SK-N-DZ (cell line): ENCODE measurements at places on chromosomes 11 and 22.

GRCh38 chr11:63682066-63683021, 1.0 kb downstream of the RTN3 start:
- peak; percentile 59 for DNase-seq

- DNase-seq = peak; percentile 74
Measured at GRCh38 chr11:78646564-78647185, 72.0 kb upstream of the NARS2 start.

- no peak for DNase-seq
Measured at GRCh38 chr11:119173453-119173852, 4.9 kb downstream of the NLRX1 start.

DNA sequence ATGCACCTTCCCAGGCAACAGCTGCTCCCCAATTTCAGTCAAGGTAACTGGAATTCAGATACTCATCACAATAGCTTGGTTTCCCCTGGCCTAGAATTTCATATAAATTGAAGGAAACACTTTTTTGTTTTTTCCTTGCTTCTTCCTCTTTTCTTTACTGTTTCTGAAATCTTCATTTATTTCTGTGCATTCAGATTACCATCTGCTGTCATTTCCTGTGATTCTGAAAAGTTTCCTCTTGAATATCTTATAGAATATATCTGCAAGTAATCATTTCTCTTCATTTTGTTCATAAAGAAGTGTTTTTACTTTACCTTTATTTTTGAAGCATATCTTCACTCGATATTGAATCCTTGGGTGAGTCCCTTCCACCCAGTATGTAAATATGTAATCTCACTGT, 85.3 kb downstream of the GAB4 start:
- DNase-seq = no peak

DNA sequence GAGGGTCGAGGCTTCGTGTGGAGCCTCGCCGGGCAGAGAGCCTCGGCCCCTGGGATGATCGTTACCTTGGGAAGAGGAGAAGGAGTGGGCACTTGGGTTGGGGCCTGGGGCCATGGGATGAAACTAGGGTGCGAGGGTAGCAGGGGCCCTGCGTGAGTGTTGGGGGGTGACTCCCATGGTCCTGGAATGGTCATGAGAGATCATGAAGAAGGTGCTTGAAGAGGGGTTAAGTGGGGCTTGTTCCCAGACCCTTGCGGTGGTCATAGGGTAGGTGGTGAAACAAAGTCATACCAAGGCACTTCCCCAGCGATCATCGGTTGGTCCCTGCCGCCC, 284 bp downstream of the CCS start:
- DNase-seq = no peak

GRCh38 chr11:2153581-2154194, 7.3 kb downstream of the INS start:
- DNase-seq = no peak

DNA sequence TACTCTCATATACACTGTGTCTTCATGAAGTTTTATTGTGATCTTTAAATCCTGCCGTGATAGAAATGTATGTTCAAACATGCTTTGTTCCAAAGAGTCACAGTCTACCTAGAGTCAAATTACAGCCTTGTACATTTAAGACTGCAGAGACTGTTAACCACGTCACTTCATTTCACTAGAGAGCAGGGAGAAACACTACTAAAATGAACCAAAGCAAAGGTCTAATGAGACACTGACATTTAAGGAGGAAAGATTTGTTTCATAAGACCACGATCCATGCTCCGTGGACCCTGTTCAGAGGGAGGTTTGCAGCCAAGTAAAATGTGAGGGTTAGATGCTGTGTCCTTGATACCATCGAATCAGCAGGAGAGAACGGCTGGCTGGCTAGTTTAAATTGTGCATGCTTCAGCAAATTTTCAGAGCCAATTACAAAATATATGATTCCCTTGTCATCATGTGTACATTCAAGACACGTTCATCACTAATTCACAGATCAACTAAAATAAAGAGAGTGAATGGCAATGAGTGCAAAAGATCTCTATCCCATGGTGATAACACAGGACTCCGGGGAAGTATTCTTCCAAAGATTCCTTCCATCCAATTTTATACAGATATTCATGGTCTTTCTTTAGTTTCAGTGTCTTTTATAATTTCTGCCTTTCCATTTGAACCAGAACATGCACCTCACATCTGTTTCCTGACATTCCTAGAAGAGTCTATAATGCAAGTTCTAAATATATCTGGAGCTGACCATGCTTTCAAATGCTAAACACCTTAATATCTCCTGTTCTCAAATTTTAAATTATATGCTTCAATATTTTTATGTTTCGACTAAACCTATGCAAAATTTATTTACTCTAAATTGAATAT, 960.9 kb upstream of the FAT3 start:
- peak; percentile 35 for DNase-seq

GRCh38 chr11:62000539-62001446, 33.4 kb upstream of the FTH1 start:
- DNase-seq = no peak

GRCh38 chr22:23970201-23970641, 3.5 kb downstream of the DDTL start:
- no peak for DNase-seq

GRCh38 chr11:8011981-8012444, 24.9 kb downstream of the EIF3F start:
- DNase-seq = no peak

- no peak for DNase-seq
Measured at GRCh38 chr11:108975026-108975425, 310.2 kb downstream of the DDX10 start.

GRCh38 chr11:133911171-133911570, 45.6 kb downstream of the IGSF9B start:
- DNase-seq = no peak

DNA sequence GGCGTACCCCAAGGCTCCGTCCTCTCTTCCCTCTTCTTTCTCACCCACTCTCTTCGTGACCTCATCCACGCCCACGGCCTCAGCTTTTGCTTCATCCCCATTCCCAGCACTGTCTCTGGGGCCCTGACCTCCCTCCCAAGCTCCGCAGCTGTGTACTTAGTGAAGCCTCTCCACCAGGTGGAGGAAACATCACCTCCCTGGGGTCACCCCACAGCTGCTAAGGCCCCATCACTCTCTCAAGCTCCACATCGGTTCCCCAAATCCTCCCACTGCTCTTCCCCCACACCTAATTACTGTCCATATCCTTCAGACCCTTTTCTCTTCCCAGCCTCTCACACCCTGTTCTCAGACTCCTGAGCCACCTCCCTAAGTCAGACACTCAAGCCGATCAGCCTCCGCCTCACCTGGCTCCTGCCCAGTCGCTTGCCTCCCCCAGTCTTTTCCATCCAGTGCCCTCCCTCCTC, 7.9 kb upstream of the SYT7 start:
- DNase-seq = no peak

DNA sequence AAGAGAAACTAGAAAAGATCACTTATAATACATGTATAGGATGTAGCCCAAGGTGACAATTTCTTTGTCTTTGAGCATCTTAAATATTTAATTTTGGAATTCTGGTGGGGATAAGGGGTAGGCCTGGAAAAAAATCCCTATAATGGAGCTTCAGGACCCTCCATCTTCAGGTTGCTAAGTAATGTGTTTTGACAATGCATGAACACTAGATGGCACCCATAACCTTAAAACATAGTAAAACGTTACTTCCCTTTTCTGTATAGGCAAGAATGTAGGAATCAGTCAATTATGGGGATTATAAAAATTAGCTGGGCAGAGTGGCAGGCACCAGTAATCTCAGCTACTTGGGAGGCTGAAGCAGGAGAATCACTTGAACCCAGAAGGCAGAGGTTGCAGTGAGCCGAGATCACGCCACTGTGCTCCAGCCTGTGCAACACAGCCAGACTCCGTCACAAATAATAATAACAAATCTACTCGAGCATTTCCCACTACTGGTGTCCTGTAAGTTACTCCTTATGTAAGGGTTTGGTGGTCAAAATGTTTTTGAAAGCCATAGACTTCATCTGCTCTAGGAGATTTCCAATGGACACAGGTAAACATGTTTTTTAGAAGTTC, 541.9 kb upstream of the CCDC90B start:
- DNase-seq = peak; percentile 65

DNA sequence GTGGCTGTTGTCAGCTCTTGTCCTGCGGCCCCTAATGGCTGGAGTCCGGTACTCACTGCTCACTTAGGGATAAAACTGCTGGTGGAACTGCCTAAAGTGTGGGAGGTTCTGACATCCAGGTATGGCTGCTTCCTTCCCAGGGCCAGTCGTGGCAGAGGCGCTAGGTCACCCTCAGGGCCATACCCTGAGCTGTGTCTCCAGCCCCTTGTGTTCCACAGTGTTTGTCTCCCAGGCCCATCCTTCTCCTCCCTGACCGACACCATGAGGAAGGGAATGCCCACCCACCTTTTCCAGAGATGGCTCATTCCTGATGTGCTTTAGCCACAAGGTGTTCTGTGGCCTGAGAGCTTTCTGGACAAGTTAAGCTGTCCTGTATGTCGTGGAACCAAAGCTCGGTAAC, 12.4 kb upstream of the ACR start:
- no peak for DNase-seq

DNA sequence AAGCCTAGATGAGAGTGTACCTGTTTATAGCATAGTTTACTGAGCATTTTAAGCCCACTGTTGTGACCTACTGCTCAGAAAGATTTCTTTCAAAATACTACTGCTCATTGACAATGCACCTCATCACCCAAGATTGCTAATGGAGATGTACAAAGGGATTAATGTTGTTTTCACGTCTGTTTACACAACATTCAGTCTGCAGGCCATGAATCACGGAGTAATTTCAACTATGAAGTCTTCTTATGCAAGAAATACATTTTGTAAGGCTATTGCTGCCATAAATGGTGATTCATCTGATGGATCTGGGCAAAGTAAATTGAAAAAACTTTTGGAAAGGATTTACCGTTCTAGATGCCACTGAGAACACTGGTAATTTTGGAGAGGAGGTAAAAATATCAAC, 112.9 kb downstream of the KIF18A start:
- no peak for DNase-seq

DNA sequence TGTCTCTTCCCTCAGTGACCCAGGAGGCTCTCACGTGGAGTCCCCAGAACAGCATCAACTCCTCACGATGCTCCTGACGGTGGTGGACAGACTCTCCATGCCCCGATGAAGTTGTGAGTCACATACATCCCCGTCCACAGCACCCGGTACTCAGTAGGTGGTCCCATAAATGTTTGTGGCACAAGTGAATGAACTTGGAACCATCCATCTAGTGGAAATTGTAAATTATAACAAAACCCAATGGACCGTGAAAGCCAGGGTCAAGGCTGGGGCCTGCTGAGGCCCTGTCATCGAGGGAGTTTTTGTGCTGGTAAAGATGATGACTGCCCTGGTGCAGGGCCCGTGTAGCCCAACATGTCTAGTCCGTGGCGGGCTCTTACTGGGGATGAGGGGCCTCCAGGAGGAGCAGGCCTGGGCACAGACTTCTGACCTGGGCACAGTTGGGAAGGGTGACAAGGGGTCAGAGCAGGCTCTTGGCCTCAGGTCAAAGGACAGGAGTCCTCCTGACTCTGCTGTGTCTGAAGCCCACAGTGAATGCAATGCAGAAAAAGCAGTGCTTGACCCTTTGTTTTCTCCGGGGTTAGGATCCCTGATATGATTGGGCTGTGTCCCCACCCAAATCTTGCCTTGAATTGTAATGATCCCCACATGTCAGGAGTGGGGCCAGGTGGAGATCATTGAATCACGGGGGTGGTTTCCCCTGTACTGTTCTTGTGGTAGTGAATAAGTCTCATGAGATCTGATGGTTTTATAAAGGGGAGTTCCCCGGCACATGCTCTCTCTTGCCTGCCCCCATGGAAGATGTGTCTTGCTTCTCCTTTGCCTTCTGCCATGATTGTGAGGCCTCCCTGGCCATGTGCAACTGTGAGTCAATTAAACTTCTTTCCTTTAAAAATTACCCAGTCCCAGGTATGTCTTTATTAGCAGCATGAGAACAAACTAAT, 20.0 kb upstream of the SMIM38 start:
- DNase-seq = no peak

DNA sequence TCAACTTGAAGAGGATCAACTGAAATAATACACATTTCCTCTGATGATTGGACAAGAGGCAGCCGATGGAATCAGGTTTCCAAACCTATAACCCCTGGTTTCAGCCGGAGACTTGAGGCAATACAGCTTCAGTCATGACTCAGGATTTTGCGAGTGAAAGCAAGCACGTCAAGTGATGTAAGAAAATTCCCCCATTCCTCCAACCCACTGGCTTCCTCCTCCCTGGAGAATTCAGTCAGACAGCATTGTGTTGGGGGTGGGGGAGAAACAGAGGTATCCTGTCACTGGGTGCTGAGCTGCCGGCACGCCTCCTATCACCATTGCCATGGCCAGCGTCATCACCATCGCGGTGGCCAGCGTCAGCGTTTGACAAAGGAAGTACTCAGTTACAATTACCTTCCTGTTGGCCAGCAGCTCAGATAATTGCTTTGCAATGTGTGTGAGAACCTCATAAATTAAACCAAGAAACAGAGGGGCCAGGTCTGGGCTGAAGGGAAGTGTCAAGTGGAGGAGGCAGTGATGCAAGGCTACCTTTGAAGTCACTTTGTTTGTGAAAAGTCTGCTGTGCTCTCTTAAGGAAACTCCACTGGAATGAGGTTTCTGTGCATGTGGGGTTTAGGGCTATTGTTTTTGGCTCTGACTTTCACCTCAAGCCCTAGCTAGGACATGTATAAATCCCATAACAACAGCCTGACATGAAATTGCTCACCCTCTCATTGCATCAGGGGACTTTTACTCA, 50.2 kb downstream of the LIF start:
- DNase-seq = no peak

DNA sequence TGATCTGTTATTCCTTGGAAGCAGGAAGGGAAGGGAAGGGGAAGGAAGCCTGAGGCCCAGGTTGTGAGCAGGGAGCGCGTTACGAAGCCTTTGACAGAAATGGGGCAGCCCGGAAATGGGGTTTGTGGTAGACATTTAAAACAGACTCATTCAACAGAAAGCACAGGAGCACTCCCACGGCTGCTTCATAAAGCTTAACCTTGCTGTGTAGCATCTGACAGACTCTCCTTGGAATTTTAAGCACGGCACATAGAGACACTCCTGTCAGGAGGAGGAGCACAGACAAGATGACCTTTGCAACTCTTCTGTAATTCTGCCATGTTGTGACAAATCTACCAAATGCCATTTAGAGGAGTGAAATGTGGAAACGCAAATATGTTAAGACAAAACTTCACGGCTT, 131.6 kb downstream of the FBXO7 start:
- DNase-seq = no peak

DNA sequence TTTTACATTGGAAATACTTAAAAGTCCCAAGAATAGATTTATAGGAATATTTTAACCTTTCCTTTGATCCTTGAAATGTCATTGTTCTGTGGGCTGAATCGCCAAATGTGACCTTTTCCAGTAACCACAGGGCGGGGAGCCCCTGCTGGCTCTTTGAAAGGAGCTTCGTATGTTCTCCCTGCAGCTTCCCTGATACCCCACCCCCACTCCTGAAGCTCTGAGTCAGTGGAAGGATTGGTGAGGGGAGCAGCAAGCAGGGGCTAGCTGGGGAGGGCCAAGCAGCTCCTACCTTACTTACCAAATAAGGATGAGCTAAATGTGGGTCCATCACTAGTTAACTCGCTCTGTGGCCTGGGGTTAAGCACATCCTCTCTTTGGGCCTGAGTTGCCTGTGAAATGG, 87.7 kb downstream of the CHST1 start:
- no peak for DNase-seq

GRCh38 chr11:69665669-69666068, 9.5 kb downstream of the LTO1 start:
- no peak for DNase-seq

- DNase-seq = peak; percentile 81
Measured at GRCh38 chr22:22959147-22959827, 71.7 kb downstream of the IGLL5 start.

- DNase-seq = no peak
Measured at GRCh38 chr11:14054116-14055107, 91.9 kb downstream of the SPON1 start.
